Activated CD8-positive, alpha-beta memory T cell treated with anti-CD3 and anti-CD28 coated beads for 48 hours (primary cell): ENCODE measurements at places on chromosomes 11 and 22.

- no peak for DNase-seq
These were observed 3.4 kb downstream of the SCGB1D4 start for GRCh38 chr11:62295504-62295903.

- DNase-seq = no peak
These were observed 6.0 kb downstream of the RTL6 start for GRCh38 chr22:44492036-44492405.

- DNase-seq = no peak
These were observed 2.0 kb upstream of the KRTAP5-10 start for GRCh38 chr11:71563406-71563805.

DNA sequence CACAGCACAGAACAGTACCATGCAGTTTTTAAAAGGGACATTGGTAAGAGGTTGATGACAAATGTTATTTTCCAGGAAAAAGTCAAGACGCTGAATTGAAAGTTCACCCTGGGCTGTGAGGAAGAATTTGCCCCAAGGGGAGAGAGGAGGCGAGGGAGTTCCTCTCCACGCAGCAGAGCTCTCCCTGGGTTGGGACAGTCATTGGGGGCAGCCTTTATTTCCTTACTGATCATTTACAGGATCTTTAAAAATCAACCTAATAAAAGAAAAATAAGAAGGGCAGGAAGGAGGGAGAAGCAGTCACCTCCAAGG is 49.9 kb upstream of the WNT7B start:
- DNase-seq = no peak
